NCI-H460 (cell line): ENCODE measurements at places on chromosomes 12 and 14.

DNA sequence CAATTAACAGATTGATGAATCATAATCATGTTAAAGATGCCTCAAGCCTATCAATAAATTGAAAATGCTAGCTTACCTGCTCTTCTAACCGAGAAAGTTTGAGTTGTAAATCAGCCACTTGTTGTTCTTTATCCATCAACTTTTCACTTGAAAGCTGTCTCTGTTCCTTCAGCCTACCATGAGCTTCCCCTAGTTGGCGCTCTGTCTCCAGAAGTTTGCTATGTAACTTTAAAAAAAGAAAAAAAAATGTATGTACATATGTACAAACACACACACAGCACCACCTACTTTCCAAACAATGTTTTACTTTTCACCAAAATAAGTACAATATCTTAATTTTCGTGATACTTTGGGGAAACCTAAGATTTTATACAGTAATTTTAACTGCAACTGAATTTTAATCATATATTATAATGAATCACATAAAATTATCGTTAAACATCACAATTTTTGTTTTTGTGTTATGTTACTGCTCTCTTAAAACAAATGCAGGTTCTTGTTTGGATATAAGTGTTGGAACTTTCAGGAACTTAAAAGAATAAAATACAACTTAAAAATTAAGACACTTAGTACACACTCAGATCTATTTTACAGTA lies 101.2 kb downstream of the EEA1 start:
- DNase-seq, result peak; percentile 38

DNA sequence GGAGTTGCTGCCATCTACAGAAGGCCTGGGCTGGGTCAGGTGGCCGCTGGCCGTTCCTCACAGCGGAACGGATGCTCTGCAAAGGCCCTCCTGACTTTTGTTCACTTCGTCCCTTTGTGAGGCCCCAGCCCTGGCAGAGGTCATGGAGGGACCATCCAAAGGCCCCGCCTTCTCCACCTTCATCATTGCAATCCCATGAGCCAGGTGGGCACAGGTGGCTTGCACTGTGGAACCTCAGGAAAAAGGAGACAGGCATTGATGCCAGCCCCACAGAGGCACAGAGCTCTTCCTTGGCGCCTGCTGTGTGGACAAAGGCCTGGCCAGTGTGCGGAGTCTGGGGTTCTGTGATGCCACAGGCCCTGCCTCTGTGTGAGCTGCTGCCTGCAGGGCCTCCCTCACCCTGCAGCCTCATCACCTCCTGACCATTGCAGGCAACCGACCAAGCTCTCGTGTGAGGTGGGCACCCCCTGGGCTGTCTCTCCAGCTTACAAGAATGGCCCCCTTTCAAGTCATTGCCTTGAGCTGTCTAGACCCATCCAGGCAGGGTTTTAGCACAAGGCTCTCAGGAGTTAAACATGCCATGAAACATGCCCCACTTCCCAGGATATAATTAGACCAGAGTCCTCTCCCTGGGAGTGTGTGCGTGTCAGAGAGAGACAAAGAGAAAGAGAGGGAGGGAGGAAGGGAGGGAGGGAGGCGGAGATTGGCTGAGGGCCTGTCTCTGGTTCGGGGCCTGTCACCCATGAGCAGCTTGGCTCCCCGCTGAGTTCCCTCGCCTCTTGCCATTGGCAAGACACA lies 19.3 kb downstream of the NFKBIA start:
- DNase-seq, result peak; percentile 58

DNA sequence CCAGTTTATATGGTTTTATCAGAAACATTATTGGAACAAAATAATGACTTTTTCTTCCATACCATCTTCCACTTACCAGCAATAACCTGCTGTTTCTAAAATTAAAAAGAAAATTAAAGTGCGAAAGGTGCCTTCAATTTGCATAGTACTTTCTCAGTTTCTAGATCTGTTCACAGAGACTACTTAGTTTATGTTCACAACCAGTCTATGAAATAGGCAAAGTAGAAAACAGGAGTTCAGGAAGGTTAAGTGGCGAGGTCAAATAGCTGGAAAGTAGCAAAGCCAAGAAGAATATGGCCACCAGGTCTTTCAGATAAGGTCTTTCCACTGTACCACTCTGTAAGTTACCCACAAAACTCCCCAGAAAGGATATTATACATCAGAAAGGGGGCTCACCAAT lies 63.3 kb downstream of the BMP4 start:
- DNase-seq, result no peak

DNA sequence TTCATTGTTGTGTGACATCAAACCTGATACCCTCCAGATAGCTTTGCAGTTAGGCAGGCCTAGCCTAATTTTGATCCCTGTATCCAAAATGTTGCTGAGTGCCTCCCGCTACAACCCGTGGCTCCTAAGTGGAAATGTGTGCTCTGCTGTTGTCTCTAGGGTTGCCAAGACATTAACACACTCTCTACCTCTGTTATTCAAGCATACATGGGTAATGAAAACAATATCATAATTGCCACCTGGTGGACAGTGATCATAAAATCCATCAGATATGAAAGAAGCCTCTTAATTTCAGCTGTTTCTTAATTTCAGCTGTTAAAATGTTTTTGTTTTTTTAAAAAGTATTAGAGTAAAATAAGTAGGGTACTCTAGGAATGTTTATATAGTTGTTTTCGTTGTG lies 93.5 kb downstream of the PLEKHA5 start:
- DNase-seq, result no peak

DNA sequence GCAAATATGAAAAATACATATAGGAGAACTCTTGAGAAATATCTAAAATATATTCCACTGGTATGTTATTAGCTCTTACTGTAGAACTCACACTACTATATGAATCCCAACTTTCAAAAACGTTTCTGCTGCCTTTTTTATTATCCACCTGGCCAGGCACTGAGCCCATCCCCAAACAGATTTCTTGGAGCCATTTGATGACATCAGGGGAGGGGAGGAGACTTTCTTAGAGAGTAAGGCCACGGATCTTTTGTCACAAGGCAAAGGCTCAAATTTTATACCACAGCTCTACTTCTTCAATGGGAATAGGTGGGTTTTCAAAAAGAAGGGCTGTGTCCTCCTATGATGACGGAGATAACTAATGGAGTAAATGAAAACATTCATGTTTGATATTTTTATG lies 83.0 kb downstream of the SLC25A21 start:
- no peak for DNase-seq

GRCh38 chr12:72511906-72512305 lies 239.7 kb downstream of the TRHDE start:
- no peak for DNase-seq

DNA sequence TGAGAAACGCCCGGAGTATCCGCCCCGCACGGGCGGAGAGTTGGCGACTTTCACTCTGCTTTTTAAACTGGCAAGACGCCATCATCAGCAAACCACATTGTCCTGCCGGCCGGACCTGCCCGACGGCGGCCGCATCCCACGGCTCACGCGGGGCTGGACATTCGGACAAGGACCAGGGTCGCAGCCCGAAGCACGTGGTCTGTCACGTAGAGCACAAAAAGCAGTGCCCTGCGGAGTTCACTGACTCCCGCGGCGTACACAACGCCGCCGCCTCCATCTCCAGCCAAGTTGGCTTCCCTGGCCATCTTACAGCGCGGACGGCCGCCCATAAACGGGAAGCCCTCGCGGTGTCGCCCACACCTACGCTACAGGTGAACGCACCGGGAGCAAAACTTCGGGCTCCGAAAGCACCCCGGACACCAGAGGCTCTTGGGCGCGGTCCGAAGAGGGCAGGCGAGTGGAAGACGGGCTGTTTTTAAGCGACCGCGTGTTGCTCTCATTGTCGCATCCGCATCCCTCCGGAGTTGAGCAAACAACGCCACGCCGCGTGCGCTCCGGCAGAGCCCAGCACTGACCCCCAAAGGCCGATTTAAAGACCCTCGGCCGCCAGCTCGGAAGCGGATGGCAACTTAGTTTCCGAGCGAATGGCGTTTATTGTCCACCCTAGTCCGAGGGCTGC lies 966 bp downstream of the SINHCAF start:
- no peak for DNase-seq

GRCh38 chr14:96053600-96054381 lies 14.6 kb downstream of the C14orf132 start:
- no peak for DNase-seq

DNA sequence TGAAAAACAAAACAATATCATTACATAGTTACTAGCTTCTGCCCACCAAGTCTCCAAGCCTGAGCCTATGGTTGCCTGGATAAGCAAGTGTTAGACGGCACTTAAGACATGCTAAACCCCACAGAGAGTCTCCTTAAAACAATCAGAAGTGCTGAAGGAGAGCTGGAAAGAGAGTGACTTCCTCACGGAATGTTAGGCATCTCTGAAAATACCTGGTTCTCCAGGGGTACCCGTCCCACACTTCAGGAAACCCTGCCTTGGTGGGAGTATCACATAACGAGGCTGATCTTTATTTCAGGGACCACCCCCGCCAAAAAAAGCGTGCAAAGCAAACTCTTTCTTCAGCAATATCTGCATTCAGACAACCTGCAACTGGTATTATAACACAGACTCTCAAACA lies 18.3 kb downstream of the LHX5 start:
- DNase-seq, result no peak

GRCh38 chr12:79558924-79559469 lies 131.8 kb downstream of the PAWR start:
- no peak for DNase-seq

- no peak for DNase-seq
These were observed 1.9 kb downstream of the SSH1 start for GRCh38 chr12:108855284-108856169.

GRCh38 chr14:55626131-55626530 lies 46.1 kb downstream of the KTN1 start:
- DNase-seq, result no peak

GRCh38 chr12:5921966-5922899 lies 22.8 kb downstream of the ANO2 start:
- DNase-seq, result no peak

GRCh38 chr12:27674989-27675388 lies 21.3 kb upstream of the REP15 start:
- no peak for DNase-seq

GRCh38 chr12:123013185-123014095 lies 33.0 kb downstream of the ARL6IP4 start:
- DNase-seq, result no peak

- DNase-seq, result no peak
These were observed 98.6 kb downstream of the SCARB1 start for GRCh38 chr12:124764870-124765580.

DNA sequence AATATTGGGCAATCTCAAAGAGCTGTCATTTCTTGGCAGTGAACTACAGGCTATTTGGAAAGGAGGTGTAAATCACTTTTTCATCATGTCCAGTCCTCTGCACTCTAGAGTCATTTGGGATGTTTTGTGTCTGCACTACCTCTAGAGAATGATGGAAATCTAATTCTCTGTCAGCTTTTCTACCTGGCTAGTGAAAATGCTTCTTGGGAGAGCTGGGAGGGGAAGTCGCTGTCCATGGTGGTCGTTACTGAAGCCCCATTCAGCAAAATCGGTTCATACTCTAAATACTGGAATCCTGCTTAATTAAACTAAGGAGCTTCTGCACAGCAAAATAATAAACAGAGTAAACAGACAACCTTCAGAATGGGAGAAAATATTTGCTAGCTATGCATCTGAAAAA lies 251.8 kb downstream of the APAF1 start:
- no peak for DNase-seq

- no peak for DNase-seq
These were observed 238.0 kb upstream of the DDHD1 start for GRCh38 chr14:53391156-53391555.

DNA sequence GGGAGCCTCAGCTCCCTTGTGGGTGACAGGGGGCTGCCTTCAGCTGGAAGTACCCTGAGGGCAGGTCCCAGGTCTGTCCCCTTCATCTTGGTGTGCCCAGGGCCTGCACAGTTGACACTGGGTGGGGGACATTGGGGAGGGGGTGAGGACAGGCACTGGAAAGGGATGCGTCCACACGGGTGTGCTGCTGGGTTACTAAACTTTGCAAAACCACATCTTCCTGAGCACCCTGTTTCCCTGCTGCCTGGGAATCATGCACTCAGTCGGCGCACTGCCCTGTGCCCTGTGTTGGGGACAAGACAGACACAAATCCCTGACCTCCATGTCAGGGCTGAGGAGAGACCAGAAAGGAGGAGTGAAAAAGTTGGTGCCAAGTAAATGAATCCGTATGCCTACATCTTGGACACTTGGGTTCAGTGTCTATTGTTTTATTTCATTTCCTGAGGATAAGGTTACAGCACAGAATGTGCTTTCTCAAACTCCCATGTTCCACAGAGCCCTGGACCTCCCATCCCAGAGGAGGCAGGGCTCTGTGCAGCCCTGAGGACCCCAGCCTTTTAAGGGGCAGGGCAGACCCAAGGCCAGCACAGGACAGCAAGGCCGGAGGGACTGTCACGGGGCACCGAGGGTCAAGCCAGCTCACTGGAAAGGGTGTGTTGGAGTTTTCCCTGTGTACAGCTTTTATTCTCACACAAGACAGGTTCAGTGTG lies 2.9 kb upstream of the SLC25A29 start:
- DNase-seq, result no peak

DNA sequence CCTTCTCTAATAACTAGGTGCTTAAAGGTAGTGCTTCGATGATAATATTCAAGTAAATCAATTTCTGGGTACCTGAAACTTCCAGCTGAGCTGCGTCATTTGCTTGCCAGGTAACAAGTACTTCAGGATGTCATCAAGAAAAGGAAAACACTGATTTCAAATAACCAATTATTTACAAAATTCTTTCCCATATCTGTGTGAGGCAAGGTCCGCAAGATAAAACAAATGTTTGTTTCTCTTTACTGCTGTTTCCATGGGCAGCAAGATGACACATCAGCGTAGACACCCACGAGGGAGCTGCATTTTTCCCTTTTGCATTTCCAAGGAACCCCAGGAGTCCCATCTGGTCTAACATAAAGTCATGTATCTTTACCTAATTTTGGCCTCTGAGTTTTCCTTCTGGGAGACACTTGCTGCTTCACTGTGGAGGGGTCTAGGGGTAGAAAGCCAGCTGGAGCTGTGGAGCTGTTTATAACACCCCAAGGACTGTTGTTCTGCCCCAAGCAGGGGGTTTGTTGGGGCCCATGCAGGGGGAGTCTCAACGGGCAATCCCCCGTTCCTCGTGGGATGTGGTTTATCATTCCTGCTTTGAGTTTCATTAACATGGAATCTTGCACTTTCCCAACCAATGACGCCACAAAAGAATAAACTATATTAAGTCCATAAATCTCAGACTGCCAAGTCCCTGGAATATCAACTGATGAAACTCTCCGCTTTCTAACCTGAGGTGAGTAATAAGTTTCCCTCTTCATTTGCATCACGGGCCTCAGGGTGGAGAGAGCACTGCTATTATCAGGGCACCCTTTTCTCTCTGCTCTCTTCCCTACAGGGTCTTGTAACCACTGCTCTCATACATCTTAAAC lies 112.8 kb upstream of the PELI2 start:
- DNase-seq, result peak; percentile 22

- no peak for DNase-seq
These were observed 433.5 kb downstream of the DAD1 start for GRCh38 chr14:22155571-22155970.

GRCh38 chr14:55881577-55882241 lies 236.5 kb upstream of the PELI2 start:
- no peak for DNase-seq
